ENCODE measurements at places on chromosomes 1 and 21.
A peak's percentile ranks its signal among the peaks of the same experiment; 100 is the strongest.

GRCh38 chr1:156709031-156709430 is 3.6 kb upstream of the CRABP2 start:
- no peak for DNase-seq

DNA sequence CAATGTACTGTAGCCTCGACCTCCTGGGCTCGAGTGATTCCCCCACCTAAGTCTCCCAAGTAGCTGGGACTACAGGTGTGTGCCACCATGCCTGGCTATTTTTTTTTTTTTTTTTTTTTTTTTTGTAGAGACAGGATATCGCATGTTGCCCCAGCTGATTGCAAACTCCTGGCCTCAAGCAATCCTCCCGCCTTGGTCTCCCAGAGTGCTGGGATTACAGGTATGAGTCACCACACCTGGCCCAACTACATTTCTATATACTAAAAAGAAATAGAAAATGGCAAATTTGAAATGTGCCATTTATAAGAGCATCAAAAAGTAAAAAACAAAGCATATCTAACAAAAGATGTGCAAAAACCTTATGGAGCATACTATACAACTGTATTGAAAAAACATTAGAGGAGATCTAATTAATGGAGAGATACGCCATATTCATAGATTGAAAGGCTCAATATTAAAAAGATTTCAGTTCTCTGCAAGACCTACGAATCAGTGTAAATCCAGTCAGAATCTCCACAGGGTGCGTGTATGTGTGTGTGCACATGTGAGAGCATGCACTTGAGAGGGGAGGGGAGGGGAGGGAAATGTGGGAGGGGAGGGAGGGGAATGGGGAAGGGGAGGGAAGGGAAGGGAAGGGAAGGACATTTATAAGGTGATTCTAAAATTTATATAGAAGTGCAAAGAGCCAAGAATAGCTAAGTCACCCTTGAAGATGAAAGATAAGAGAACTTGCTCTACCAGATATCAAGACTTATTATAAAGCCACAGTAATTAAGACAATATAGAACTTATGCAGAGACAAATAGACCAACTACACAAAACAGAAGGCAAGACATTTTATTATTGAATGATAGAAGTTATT is 15.5 kb upstream of the PADI4 start:
- DNase-seq: no peak

DNA sequence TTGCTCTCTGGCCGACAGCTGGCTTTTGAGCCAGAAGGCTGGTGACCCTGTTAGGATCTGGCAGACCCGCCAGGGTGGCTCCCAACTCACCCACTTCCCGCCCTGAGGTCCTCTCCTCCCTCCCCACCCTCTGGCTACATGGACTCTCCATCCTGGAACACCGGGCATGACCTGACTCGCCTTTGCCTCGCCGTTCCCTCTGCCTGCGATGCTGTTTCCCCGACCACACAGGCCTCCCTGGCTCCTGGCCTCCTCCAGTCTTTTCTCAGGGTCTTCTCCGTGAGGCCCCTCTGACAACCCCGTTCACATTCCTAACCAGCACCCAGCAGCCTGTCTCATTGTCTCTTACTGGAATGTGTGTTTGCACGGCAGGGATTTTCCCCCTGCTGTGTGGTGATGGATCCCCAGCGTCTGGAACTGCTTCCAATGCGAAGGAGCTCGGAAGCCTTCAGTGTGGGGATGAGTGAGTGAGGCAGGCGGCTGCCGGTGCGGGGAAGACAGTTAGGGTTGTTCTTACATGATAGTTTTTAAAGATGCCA is 46.0 kb upstream of the POFUT2 start:
- no peak for DNase-seq

DNA sequence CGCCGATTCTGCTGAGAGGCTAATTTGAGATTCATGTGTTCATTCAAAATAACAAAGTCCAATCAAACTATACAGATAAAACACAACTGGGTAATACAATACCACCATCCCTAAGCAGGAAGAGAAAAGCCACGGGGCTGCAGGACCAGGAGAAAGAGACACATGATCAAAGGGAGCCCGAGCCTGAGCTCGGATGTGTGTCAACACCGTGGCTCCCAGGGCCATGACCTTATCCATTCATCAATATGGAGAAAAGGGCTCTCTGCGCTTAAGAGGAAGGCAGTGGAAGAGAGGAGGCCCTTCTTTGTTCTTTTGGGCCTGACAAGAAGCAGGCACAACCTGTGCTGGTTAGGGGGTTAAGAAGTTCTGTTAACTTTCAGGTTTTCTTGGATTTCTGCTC is 56.7 kb downstream of the HUNK start:
- DNase-seq: no peak

DNA sequence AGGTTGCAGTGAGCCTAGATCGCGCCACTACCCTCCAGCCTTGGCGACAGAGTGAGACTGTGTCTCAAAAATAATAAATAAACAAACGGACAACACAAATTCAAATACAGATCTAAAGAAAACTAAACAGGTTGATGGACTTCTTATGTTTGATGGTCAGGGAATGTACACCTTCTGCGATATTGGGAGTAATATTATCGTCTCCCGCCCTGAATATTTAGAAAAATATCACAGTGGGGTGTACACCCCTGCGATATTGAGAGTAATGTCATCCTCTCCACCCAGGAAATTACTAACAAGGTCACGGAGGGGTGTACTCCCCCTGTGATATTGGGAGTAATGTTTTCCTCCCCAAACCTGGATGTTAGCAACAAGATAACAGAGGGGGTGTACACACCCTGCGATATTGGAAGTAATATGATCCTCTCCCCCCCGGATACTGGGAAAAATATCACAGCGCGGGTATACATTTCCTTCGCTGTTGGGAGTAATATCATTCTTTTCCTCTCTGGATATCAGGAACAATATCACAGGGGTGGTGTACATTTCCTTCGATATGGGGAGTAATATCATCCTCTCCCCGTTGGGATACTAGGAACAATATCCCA is 1.4 kb upstream of the CFAP298 start:
- no peak for DNase-seq

DNA sequence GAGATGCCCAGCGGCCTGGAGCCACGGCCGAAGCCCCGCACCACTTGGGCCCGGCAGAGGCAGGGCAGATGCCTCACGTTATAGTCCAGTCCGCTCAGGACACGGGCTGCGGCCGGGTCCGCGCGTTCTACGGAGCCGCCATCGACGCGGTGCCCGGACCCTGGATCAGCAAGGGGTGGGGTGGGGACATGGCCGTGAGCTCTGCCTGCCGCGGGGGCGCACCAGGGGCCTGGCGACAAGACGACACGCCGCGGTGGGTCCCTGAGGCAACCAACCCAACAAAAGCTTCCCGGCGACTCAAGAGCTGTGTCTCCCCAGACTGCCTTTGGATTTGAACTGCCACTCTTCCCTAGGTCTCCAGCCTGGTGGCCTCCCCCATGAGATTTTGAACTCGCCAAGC is 211.4 kb upstream of the GREM2 start:
- DNase-seq: no peak

DNA sequence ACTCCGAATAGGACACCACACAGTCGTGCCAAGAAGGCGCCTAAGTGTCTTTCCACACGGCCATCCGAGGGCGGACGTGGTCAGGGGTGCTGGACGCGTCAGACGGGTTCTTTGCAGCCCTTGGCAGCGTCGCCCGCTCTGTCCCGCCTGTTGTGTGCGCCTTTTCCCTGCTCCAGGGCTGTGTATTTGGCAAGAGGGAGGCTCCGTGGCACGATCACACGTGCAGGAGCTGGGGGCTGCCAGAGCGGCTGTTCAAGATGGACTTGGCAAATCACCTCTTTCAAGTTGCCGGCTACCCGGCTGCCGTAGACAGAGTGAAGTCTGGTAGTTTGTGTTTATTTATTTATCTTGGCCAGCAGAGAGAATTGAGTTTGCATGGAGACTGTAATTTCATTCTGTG is 31.9 kb downstream of the PRKCZ start:
- no peak for DNase-seq

- no peak for DNase-seq
Measured at GRCh38 chr1:188988589-188988988, 1489.1 kb downstream of the BRINP3 start.

DNA sequence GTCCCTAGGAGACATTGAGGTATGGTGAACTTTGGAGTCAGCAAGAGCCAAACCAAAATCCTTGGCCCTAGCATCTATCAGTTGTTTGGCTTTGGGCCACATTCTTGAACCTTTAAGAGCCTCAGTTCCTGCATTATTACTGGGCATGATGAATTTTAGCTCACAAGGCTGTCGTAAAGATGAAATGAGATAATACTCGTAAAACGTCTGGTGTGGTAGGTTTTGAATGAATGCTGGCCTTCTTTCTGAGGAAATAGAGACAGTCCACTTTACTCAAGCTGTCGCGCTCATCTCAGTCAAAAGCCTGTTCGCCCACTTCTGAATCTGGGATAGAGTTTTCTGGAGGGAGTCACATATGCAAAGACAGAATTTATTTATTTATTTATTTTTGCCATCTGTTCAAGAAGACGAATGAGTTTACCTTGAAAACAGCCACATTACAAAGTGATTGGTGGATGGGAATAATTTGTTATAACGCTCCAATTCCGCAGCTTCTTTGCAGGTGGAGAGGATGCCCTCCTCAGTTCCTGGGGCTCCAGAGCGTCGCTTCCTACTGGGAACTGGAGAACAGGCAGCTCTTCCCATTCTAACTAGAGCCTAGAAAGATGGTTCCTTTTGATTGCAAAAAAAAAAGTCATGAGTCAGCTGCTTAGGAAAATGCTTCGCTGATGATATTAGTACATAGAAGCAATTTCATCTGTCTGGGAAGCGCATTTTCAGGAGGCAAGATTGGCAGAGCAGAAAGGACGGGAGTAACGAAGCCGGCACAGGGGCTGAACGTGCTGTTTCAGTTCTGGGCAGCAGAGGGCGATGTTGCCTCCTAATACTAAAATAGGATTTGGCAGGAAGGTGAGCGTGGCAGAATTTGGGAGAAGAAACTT is 49.9 kb upstream of the CYP2J2 start:
- peak; percentile 13 for DNase-seq

GRCh38 chr21:30676737-30677136 is 34.1 kb downstream of the KRTAP20-3 start:
- no peak for DNase-seq

- no peak for DNase-seq
Measured at GRCh38 chr1:8214501-8215173, 103.3 kb upstream of the SLC45A1 start.

DNA sequence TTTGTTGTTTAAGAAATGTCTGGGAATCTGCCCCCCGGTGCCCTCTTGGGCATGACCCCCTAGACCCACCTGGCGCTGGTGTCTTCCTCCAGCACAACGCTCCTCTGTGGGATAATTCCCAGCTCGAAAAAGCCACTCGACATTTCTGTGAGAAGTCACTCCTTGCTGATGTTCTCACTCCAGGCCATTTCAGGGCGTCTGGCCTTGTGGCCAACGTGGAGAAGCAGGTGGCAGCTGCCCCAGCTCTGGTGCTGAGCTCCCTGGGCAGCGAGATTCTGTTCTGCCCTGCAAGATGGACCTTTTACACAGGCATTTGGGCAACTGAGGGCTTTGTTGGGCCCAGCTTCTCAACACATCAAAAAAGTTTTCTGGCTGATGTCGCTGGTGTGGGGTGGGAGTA is 147.7 kb upstream of the WNT4 start:
- DNase-seq: no peak

GRCh38 chr1:111878649-111879048 is 110.8 kb downstream of the KCND3 start:
- DNase-seq: no peak

DNA sequence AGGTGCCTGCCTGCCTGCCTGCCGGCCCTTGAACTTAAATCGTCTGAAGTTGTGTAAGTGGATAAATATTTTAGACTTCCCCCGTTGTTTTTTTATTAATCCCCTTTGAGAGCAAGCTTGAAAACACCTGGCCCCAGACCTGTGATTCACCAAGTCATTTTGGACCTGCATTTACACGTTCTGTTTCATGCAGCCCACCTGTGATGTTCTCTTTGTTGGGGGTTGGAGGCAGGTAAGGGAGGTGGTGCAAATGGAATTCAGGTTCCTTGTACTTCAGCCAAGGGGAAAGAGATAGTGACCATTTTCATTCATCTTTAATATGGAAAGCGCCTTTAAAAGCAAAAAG is 1.2 kb downstream of the SLC37A1 start:
- DNase-seq: no peak

DNA sequence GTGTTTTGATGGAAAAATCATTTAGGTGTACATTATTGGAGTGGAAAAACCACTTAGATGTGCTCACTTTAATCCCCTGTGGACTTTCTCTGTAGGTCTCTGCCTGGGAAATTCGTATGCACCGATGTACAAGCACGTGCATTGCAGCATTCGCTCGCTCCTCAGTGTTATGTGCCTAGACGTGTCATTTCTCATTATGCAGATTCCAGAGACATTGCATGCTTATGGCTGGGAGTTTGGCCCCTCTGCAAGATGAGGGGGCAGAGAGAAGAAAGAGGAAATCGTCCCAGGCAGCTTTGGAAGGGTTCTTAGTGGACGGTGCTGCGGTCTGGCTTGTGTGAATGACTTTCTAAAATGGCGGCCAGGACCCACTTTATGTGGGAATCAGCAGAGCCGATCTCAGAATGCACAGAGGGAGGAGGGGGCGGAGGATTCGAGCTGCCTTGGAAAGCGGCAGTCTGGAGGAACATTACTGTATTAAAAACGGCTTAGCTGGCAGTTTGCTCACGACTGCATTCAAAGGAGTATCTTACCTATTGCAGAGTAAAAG is 2.3 kb downstream of the SPEN start:
- DNase-seq: no peak

- no peak for DNase-seq
Measured at GRCh38 chr1:201554190-201554600, 15.3 kb downstream of the NAV1 start.

GRCh38 chr1:184212649-184213314 is 161.3 kb downstream of the TSEN15 start:
- no peak for DNase-seq

DNA sequence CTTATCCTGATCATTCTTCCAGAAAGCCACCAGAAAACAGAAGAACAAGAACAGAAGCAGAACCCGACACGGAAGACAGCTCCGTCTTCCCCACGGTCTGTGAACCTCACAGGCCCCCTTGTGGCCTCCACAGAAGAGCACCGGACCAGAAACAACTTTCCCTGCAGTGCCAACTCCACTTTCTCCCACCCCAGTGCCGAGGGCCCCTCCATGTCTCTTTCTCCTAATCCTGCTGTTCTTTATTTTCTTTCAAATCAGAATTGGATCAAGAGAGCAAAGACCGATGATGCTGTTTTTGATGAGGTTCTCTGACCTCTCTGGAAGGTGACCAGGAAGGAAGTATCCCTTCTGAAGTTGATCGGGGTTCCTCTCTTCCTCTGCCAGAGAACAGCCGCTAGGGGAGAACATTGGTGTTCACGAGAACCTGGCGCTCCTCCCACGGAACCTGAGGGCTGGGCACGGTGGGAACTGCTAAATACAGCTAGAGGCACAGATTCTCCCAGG is 58.9 kb upstream of the CTTNBP2NL start:
- DNase-seq: no peak

DNA sequence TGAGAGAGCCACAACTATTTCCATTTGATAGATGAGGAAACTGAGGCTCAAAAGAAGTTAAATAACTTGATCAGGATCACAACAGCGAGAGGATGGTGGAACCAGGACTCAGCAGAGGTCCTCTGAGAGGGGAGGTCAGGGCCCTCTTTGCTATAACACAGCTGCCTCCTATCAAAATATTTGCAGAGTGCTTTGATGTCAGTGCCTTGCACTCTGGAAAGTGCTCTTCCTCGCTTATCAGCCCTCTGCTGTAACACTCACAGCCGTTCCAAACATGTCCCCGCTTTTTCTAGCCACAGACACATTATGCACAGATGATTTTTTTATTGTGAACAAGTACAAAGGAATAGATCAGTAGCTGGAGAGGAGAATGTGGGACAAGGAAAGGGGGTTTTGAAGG is 71.8 kb upstream of the ARHGAP29 start:
- DNase-seq: no peak
